ENCODE measurements at places on chromosomes 4 and X. TPM values are rescaled to one million over a fixed set of nuclear protein-coding genes. Genes with fewer than 3 reads are reported as not detected.
A peak's percentile ranks its signal among the peaks of the same experiment; 100 is the strongest.

DNA sequence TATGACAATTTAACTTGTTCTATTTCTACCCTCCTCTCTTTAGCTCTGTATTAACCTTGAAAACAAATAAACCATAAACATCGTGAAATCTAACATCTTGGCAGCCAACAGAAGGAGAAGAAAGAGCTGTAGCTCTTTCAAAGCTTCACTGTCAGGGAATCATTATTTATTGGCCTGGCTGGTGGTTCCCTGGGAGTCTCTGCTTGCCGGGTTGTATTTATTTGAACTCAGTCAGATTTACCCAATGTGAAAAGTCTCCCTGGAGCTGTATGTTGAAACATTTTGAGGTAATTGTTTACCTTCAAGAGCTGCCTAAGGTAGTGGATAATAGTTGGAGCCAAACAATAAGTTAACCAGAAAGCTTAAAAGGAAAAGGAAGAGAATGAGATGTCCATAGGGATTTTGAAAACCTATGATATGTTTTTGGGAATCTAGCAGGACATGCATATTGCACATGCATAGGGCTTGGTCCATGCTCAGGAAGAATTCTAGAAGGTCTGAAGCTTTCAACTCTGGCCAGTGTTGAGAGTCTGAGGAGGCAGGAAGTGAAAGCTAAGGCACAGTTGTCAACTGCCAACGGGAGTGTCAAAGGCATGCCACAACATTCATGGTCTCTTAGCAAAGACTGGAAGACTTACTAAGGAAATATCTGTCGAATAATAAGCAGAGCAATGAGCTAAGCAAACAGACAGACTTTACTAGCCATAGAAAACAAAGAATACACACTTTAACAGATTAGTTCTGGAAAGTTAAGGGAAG lies 621.6 kb downstream of the PCDH7 start:
- peak; percentile 59 for DNase-seq

DNA sequence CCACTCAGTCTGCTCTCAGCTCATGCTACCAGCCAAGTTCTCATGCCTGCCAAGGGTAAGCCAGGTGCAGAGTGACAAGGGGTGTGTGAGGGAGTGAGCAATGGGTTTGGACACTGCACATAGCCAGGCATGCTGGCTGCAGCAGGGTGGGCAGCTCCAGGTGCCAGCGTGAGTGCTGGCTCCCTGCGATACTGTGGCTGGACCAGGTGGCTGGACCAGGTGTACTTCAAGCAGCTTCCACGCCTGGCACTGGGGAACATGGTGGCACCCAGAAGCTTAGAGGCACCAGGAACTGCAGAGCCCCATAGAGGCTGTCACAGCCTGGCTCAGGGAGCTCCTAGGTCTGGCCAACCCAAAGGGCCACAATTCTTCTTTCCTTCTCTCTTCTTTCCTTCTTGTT lies 234.9 kb upstream of the GIMD1 start:
- DNase-seq: no peak

GRCh38 chr4:8205749-8206611 lies 6.9 kb downstream of the SH3TC1 start:
- DNase-seq: no peak

MID1 gene
- 9.1 TPM for total RNA-seq

ZNF732 gene
- 0.10 TPM for total RNA-seq
